NB4 (cell line): ENCODE measurements at places on chromosomes 3 and 15.

GRCh38 chr3:110708156-110708555, 363.5 kb upstream of the NECTIN3 start:
- no peak for DNase-seq

- no peak for DNase-seq
Observed at GRCh38 chr3:124126436-124127023, 134.6 kb upstream of the ROPN1 start.

DNA sequence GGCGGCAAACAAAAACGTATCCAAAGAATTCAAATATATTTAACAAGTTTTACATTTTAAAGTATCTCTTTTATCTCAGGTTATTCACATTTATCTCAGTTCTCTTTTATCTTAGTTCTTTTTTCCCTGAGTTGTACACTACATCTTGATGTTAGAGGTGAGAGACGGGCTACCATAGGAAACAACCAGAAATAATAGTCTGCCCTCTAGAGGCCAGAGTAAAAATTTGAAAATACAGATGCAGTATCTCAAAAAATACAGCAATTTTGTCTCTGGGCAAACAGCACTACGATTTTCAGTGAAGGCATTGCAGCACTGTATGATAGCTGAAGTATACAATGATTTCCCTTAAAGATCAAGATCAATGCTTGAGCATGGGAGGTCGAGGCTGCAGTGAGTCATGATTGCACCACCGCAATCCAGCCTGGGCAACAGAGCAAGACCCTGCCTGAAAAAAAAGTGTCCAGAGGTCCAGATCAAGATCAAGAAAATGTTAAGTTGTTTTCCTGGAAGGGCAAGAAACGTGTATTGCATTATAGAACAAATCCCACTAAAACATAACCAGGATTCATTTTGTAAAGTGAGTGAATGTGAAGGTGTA, 82.6 kb upstream of the ATP11B start:
- DNase-seq: peak; percentile 37

DNA sequence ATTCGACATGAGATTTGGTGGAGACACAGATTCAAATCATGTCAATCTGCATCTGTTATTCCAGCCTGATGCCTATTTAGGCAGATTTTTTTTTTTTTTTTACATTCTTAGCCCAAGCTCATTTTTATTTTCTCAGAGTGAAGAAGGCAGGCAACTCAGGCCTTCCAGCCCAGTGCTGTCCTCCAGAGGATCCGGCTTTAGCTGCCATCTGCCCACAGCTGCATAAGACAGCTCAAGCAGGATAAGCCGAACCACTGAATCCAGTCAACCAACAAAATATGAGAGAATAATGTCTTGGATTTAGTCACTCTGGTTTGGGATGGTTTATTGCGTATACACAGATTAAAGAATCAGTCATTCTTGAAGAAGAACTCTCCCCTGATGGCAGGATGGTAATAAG, 19.9 kb upstream of the COLQ start:
- DNase-seq: no peak

- DNase-seq: no peak
Observed at GRCh38 chr3:140358686-140359085, 319.2 kb upstream of the TRIM42 start.

- DNase-seq: no peak
Observed at GRCh38 chr15:35932531-35932930, 386.6 kb upstream of the DPH6 start.

GRCh38 chr3:169457807-169458697, 205.5 kb downstream of the MECOM start:
- no peak for DNase-seq

GRCh38 chr3:152335273-152335672, 66.5 kb downstream of the MBNL1 start:
- no peak for DNase-seq

DNA sequence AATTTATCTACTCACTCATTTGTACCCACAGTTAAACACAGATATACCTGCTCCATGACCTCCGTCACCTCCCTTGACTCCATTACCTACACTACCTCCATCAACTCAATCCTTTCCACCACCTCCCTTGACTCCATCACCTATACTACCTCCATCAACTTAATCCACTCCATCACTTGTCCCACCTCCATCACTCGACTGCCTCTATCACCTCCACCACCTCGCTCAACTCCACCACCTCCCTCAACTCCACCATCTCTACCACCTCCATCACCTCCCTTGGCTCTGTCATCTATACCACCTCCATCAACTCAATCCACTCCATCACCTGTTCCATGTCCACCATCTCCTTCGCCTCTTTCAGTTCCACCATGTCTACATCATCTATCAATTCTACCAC, 51.3 kb upstream of the WNT7A start:
- no peak for DNase-seq

- DNase-seq: peak; percentile 95
Observed at GRCh38 chr3:50616770-50617095, 218 bp upstream of the MAPKAPK3 start.

DNA sequence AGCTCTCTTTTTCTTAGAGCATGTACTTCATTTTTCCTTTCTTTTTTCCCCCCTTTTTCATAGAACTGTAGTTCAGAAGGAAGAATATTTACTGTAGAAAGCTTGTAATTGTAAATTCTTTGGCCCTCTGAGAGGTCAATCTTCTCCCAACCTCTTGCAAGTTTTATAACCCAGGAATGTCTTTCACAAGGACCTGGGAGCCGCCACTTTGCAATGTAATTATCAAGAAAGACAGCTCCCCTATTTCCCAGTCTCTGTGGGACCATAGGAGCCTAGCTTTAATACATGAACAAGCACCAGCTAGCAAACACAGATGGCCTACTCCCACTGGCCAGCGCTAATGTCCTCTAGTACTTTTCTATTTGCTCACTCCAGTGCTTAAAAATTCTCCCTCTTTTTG, 51.4 kb downstream of the NFKBIZ start:
- DNase-seq: no peak

DNA sequence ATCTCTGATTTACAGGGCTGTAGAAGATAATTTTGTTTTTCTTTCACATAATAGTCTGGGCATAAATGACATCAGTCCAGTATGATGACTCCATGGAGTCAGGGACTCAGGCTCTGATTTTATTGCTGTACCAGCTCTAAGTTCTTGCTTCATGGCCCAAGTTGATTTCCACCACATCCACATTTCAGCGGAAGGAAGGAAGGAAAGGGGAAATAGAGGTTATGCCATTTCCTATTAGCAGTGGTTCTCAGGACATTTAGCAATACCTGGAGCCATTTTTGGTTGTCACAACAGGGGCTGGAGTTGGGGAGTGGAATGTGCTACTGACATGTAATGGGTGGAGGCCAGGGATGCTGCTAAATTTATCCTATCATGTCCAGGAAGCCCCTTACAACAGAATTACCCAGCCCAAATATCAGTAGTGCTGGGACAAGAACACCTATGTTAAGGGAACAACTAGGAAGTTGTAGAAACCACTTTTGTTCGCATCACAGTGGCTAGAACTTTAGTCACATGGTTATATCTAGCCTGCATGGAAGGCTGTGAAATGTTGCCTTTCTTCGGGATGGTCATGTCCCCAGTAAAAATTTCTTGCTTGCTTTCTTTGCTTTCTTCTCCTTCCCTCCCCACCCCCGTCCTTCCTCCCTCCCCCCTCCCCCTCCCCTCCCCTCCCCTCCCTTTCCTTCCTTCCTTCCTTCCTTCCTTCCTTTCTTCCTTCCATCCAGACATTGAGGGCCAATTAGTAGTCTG, 42.1 kb downstream of the OXSR1 start:
- DNase-seq: peak; percentile 9

DNA sequence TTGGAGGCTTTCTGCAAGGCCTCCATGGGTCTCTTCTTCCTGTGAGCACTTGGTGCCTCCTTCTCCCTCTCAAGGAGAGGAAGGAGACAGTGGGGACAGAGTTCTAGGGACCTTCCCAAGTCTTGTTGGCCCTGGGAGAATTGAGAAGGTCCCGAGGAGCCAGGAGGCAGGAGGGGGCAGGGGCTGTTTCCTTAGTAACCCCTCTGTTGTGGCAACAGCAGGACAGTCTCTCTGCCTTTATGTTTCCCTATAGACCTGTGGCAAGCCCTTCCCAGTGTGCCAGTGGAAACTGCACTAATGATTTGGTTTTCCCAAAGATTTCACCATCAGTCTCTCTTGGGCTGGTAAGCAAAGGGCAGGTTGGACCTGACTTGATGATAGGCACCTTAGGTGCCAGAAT, 87.8 kb upstream of the GALNT15 start:
- DNase-seq: no peak

DNA sequence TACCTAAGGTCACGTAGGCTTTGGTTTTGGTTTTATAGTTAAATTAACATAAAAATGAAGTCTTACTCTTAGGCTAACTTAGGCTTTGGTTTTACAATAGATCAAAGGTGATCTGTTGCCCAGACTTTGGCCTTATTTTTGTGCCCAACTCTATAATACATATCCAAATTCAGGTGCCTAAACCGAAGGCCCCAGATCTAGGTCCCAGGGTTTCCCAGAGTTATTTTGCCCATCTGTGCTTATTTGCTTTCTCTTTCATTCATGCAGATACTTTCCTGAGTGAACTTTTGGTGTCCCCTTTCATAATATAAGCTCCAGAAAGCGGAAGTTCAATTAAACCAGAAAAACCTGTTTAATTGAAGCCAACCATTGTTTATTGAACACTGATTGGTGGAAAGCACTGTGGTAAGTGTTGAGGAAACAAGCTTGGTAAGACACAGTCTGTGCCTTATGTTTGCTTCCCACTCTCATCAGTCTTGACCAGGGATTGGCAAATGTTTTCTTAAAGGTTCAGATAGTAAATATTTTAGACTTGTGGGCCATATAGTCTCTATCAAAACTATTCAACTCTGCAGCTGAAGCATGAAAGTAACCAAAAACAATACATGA, 209.7 kb downstream of the WDR72 start:
- DNase-seq: peak; percentile 12

DNA sequence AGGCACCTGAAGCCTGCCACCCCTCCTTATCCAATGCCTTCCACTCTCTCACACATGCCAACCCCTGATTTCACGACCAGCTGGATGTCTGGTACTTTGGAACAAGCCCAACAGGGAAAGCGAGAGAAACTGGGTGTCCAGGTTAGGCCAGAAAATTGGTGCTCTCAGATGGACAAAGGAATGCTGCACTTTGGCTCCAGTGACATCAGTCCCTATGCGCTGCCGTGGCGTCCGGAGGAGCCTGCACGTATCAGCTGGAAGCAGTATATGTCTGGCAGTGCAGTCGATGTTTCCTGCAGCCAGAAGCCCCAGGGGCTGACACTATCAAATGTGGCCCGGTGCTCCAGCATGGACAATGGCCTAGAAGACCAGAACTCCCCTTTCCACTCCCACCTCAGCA, 45.2 kb downstream of the CDAN1 start:
- no peak for DNase-seq

GRCh38 chr3:13263770-13264467, 156.2 kb downstream of the NUP210 start:
- DNase-seq: no peak

- DNase-seq: no peak
Observed at GRCh38 chr15:22963641-22964040, 16.5 kb downstream of the CYFIP1 start.

GRCh38 chr3:186782542-186783057, 777 bp upstream of the EIF4A2 start:
- DNase-seq: no peak

GRCh38 chr15:53128652-53129051, 338.5 kb upstream of the ONECUT1 start:
- DNase-seq: no peak

- no peak for DNase-seq
Observed at GRCh38 chr15:81161160-81161673, 27.1 kb downstream of the CFAP161 start.

- no peak for DNase-seq
Observed at GRCh38 chr3:10074666-10075065, 33.4 kb downstream of the FANCD2OS start.

GRCh38 chr3:27632431-27633223, 89.5 kb downstream of the EOMES start:
- DNase-seq: peak; percentile 78

DNA sequence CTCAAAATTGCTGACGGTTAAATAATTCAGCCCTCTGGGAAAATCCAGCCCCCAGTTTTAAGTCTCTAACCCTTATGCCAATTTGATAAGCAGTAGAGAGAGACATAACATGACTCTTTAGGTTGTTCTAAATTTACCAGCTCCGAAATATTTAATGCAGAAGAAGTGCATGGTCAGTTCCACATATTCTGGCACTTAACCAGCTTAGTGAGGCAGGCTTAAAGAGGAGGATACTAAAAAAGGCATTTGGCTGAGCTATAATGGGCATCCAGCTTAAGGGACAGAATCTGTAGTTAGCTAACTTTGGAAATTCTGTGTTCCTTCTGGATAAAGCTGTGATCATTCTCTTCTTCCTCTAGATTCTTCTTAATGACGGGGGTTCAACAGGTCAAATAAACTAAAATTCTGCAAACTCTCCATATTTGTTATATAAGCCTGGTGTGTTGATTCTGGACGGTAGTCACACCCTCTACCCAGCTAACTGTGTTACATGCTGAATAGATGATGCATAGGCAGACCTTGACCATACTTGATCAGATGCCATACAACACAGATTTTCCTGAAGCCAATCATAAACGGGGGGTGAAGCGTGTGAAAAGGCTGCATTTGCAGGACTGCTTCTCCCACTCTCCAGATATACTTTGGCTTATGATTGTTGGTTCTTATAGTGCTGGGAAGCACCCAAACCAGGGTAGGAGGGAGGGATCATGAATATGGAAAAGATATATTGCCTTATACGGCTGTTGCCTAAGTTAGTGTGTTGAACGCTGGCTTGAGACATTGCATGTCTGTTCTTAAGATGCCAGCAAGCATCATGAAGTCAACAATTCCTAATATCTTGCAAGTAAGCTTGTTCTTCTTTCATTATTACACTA, 118.4 kb downstream of the FGF12 start:
- no peak for DNase-seq
